ENCODE measurements at places on chromosomes 12 and 14. TPM values are rescaled to one million over a fixed set of nuclear protein-coding genes. Genes with fewer than 3 reads are reported as not detected.

Gene NEMF
- 13.8 TPM for polyA plus RNA-seq

Gene CIDEB
- 7.0 TPM for polyA plus RNA-seq

Gene ULK1
- 29.2 TPM for polyA plus RNA-seq

Gene PTPRB
- polyA plus RNA-seq, result 5.3 TPM

Gene CAPZA3
- polyA plus RNA-seq, result 210 TPM

Gene KRT79
- not detected for polyA plus RNA-seq

Gene PNMA1
- 184 TPM for polyA plus RNA-seq

Gene NABP2
- polyA plus RNA-seq, result 40.8 TPM

Gene SMOC1
- polyA plus RNA-seq, result 88.2 TPM

- DNase-seq, result peak; percentile 81
Observed at GRCh38 chr14:53152887-53153701, at the start of gene DDHD1. Gene DDHD1, minus strand, starts transcription at chr14:53153323. Its CDS starts 225 bp downstream, at chr14:53153098.

GRCh38 chr12:2794191-2794735 is 507 bp upstream of the FKBP4 start:
- DNase-seq, result peak; percentile 29

- no peak for DNase-seq
Observed at GRCh38 chr14:86646696-86647690, 1117.0 kb downstream of the FLRT2 start.

DNA sequence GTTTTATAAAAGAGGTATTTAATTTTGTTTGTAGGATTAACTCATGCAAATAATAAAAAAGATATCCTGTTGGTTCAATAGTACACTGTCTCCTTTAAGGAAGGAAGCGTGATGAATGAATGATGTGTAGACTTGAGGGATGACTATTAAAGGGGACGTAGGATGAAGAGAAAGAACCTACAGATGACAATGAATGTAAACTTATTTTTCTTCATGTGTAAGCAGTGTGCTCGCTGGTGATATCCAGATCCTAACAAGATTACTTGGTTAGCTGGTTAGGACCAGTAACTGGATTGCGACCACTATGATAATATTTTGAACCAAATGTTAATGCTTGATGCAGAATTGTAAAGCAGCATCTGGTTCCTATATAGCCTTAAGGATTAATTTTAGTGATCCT is 2.6 kb downstream of the ARF6 start:
- DNase-seq, result no peak

DNA sequence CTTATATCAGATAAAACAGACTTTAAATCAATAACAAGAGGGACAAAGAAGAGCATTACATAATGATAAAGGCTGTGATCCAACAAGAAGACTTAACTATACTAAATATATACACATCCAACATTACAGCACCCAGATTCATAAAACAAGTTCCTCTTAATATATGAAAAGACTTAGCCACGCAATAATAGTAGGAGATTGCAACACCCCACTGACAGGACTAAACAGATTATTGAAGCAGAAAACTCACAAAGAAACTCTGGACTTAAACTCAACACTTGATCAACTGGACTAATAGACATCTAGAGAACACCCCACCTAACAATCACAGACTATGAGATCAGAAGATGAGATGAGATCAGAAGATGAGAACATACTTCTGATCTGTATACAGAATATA is 5.7 kb upstream of the CLEC14A start:
- DNase-seq, result no peak

DNA sequence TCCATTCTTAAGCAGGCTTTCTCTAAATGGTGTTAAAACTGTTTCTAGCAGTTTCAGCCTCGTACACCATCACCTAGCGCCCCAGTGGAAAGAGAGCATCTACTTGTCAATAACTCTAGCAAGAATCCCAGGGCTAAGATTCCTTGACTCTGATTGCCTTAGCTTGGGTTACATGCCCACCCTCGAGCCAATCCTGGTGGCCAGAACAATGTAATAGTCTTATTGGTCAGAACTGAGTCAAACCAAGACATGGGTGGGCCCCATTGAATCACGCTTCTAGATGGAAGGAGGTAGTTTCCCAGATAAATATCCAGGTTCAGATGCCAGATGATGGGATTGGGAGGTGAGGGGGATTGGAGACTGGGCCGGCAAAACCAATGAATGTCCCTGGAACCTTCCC is 55.9 kb upstream of the MED13L start:
- no peak for DNase-seq

GRCh38 chr14:100147181-100147631 is 12.2 kb downstream of the DEGS2 start:
- no peak for DNase-seq

DNA sequence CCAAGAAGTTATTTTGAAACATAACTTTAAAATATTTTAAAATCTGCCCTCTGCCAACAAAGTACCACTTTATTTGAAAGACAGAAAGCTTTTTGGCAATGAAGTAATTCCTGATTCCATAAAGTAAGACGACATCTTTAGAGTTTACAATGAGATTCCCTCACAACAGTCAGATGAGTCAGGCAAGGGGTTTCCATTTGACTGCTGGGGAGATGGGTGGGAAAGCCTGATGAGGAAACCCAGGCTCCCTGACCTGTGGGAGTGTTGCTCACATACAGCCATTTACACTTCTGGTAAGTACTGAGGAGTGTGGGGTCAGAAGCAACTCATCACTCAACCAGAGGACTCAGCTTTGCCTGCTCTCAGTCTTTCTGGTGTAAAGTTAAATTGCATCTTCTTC is 10.2 kb downstream of the KITLG start:
- DNase-seq, result no peak

GRCh38 chr14:79742142-79742541 is 469.2 kb downstream of the DIO2 start:
- no peak for DNase-seq

- no peak for DNase-seq
Observed at GRCh38 chr12:75713434-75713833, 202.0 kb upstream of the KRR1 start.

GRCh38 chr12:26698186-26698585 is 134.8 kb downstream of the ITPR2 start:
- no peak for DNase-seq

DNA sequence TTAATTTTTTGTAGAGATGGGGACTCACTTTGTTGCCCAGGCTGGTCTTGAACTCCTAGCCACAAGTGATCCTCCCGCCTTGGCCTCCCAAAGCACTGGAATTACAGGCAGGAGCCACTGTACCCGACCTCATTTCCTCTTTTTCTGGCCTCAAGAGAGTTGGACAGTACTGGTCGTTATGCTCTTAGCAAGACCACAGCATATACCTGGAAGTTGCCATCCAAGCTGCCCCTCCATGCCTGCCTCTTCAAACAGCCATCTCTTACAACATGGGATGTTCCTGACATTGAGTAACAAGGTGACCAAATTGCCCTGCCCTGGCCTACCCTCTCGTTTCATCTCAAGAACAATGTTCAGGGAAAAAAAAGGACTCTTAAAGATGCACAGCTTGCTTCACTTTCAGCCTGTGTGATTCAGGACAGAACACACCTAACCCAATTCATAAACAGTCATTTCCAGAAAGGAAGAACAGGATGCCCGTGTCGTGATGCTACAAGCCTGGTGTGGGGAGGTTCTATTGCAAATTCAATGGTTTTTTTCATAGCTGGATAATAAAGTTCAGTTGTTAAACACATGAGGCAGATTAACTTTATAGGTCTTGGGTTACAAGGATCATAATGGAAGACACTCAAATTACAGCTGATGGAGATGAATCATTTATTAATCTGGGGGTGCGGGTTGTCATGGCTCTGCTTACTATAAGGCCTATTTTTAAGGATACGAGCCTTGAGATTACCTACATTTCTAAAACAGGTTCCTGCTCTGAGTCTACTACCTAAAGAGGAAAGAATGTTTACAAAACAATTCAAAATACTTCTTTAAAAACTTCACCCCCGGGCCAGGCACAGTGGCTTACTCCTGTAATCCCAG is 11.9 kb downstream of the GLTP start:
- DNase-seq, result no peak

DNA sequence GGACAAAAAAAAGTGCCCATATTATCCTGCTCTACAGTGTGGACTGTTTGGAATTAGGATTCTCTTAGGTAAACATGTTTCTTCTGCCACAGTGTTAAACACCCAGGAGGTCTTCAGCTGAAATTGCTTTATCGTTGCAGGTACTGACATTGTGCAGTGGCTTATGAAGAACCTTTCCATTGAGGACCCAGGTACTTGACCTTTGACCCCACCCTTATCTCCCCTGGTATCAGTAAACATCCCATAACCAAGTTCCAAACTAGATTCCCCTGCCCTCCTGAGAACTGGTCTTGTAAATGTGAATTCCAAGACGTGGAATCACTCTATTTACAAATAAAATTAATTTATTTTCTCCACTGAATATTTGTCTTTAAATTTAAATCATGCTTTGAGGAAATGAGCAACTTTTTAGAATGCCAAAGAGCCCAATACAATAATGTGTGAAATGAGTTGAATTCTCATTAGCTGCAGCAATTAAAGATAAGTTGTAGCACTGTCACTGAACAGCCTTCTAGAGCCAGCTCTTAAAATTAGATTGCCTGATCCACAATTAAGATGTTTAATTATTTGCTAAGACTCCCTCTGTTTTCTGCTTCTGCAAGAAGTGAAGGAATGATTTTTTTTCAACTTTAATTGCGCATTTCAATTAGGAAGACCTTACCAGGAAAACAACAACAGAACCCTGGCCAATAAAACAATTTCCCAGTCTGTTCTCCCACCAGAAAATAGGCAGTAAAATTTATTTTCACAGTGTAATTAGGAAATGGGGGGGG is 439.3 kb downstream of the DPF3 start:
- DNase-seq, result no peak

DNA sequence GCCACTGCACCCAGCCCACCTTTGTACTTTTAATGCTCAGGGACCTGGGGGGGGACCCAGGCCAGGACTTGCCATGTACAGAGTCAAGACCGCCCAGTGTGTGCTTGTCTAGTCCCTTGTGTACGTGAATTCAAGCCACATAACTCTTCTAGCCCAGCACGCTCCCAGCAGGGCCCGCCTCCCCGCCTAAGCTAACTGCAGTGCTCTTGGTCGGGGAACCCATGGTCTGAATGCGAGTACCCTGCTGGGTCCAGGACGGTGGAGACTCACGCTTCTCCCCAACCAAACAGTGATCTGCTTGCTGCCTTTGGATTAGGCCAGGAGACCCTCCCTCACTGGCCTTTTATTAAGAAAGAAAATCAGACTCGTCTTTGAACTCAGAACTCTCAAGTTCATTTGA is 23.3 kb downstream of the CD9 start:
- DNase-seq, result no peak

DNA sequence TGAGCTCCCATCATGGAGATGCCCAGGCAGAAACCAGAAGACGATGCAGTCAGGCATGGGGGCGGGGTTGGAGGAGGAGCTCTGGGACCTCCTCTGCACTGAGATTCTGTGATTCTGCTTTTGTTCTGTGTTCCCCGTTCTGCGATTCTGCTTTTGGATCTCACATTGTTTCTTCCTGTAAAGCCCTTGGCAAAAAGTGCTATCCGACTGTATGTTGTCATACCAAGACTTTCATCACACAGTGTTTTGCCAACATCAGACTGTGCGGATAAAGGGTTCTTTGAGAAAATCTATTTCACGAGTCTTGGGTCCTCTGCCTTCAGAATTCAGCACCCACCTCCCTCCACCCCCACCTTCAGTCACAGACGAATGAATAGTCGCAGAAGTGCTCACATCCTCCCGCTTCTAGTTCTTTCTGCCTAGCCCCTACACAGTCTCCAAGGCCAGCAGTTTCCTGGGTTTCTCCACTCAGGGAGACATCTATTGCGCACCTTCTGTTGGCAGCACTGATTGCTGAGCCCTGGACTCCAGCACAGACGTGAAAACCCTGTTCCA is 24.7 kb upstream of the PWP1 start:
- DNase-seq, result no peak

DNA sequence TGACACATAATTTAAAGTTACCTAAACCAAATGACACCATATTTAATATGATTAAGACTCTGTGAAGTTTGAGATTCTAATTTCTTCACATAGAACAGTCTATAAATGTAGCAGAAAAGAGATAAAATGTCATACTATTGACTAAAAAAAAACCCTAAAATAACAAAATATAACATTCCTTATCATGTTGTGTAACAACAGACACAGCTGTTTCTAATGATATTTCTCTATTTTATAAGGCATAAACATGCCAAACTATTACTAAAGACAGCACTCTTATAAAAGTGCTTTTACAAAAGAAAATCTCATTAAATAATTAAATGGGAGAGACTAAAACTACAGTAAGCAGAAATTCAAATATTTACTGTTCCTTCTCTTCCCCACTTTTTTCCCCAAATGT is 49.4 kb downstream of the NOVA1 start:
- no peak for DNase-seq
